ENCODE measurements at places on chromosomes 2 and 18. TPM values are rescaled to one million over a fixed set of nuclear protein-coding genes. Genes with fewer than 3 reads are reported as not detected.
A peak's percentile ranks its signal among the peaks of the same experiment; 100 is the strongest.

Gene CDH7
- total RNA-seq, result 2.0 TPM

Gene RUFY4
- total RNA-seq, result 0.04 TPM

Gene CELF4
- 2.6 TPM for total RNA-seq

Gene TCF7L1
- total RNA-seq, result 42.4 TPM

Gene C2orf80
- not detected for total RNA-seq

- no peak overlapping the region for H3K4me3 ChIP-seq
- H3K4me1 ChIP-seq, result no peaks in the 10 kb centered on the region
- DNase-seq, result no peak
Observed at GRCh38 chr2:180291060-180291459, 284.0 kb upstream of the CWC22 start.

GRCh38 chr2:54497763-54498680 lies 41.9 kb downstream of the SPTBN1 start:
- peak overlapping the region; percentile 33 for H3K27ac ChIP-seq
- H3K27me3 ChIP-seq, result no peaks in the 10 kb centered on the region
- peaks cover 30% of the 10 kb centered on the region for H3K4me1 ChIP-seq
- no peaks in the 10 kb centered on the region for H3K36me3 ChIP-seq
- no peak overlapping the region for H3K4me3 ChIP-seq
- peak; percentile 68 for DNase-seq

GRCh38 chr2:129748653-129749052 lies 230.8 kb upstream of the RAB6C start:
- H3K27ac ChIP-seq, result no peak overlapping the region
- no peaks in the 10 kb centered on the region for H3K4me1 ChIP-seq
- no peaks in the 10 kb centered on the region for H3K36me3 ChIP-seq
- H3K27me3 ChIP-seq, result no peaks in the 10 kb centered on the region
- peak; percentile 66 for DNase-seq
- H3K4me3 ChIP-seq, result no peak overlapping the region

- peaks cover 63% of the 10 kb centered on the region for H3K27me3 ChIP-seq
- no peaks in the 10 kb centered on the region for H3K36me3 ChIP-seq
- peak; percentile 81 for DNase-seq
- H3K4me3 ChIP-seq, result peak overlapping the region; percentile 83
- H3K4me1 ChIP-seq, result peaks cover 49% of the 10 kb centered on the region
Observed at GRCh38 chr2:156333951-156334495, 1.5 kb upstream of the NR4A2 start.

DNA sequence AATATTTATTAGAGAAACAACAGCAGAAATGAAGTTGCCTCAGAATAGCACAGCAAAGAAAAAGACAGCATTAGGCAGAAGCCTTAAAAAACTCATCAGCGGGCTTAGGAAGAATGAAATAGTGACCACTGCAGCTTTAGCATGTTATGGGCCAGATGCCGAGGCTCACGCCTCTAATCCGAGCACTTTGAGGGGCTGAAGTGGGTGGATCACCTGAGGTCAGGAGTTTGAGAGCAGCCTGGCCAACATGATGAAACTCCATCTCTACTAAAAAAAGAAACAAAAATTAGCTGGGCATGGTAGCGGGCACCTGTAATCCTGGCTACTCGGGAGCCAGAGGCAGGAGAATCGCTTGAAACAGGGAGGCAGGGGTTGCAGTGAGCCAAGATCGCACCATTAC lies 32.4 kb downstream of the AP1S3 start:
- H3K27ac ChIP-seq, result no peak overlapping the region
- H3K27me3 ChIP-seq, result no peaks in the 10 kb centered on the region
- H3K36me3 ChIP-seq, result no peaks in the 10 kb centered on the region
- H3K4me3 ChIP-seq, result no peak overlapping the region
- DNase-seq, result no peak

DNA sequence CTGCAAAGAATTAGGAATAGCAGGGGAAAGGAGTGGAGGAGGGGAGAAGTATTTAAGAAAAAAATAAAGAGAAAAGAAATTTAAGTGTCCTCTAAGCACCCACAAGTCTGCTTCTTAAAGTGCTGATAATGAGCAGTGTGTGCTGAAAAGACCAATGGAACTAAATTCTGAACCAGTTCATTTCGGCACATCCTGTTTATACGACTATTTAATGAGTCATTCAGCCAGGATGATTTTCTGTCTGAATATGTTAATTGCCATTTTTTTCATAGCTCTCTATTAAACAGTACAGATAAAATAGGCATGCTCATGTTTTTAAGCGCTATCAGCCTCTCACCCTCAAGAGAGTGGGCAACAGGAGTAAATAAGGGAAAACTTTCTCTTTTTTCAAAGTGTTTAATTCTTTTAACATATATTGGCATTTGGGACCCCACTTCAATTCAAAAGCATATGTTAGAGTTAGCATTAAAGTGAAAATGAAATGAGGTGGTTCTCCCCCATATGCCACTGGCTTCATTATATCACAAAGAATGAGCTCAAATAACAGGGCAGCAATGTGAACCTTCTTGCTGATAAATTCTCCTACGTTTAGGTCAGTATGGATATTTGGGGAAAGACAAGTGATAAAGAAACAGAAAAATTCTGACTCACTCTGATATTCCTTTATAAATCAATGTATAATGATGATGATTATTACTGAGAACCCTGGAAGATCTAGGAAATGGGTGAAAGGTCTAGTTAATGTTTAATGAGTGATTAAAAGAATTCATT lies 87.5 kb downstream of the TCF4 start:
- peaks cover 58% of the 10 kb centered on the region for H3K4me1 ChIP-seq
- peak overlapping the region; percentile 26 for H3K4me3 ChIP-seq
- no peak for DNase-seq
- no peaks in the 10 kb centered on the region for H3K27me3 ChIP-seq
- H3K36me3 ChIP-seq, result no peaks in the 10 kb centered on the region
- no peak overlapping the region for H3K27ac ChIP-seq

- no peak overlapping the region for H3K4me3 ChIP-seq
- no peak for DNase-seq
- no peak overlapping the region for H3K27ac ChIP-seq
- no peaks in the 10 kb centered on the region for H3K27me3 ChIP-seq
- no peaks in the 10 kb centered on the region for H3K36me3 ChIP-seq
Observed at GRCh38 chr18:67662996-67663395, 146.5 kb upstream of the DSEL start.

- no peaks in the 10 kb centered on the region for H3K27me3 ChIP-seq
- H3K4me1 ChIP-seq, result peaks cover 12% of the 10 kb centered on the region
- H3K4me3 ChIP-seq, result no peak overlapping the region
Observed at GRCh38 chr18:6741232-6741663, 11.7 kb downstream of the ARHGAP28 start.

DNA sequence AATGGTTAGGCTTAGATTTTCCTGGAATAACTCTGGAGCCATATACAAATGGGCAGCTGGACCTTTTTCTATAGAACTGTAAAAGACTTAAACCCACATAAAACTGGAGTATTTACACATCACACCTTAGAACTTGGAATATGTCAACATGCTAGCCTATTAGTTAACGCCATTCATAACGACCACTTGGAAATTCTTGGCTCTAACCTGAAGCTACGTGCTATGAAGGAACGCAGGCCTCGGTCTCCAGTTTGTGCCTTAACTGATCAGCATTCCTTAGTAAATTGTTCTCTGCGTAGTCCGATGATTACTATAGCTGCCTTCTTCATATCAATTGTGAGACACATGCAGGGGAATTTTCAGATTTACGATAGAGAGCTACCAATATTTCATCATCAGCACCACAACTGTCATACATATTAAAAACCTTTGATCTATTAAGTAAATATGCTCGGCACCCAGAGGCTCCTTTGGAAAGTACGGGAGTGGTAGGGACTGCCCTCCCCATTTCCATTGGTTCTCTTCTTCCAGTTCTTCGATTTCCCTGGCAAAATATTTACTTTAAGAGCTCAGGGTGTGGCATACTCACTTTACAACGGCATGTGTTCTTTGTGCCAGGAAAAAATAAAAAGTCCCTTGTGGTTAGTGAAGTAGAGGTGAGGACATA lies 17.5 kb upstream of the CCL20 start:
- no peaks in the 10 kb centered on the region for H3K27me3 ChIP-seq
- H3K4me3 ChIP-seq, result no peak overlapping the region
- H3K4me1 ChIP-seq, result no peaks in the 10 kb centered on the region
- no peaks in the 10 kb centered on the region for H3K36me3 ChIP-seq
- DNase-seq, result no peak
- no peak overlapping the region for H3K27ac ChIP-seq

GRCh38 chr2:23681356-23682140 lies 245.4 kb downstream of the ATAD2B start:
- no peaks in the 10 kb centered on the region for H3K27me3 ChIP-seq
- no peaks in the 10 kb centered on the region for H3K36me3 ChIP-seq
- H3K4me1 ChIP-seq, result no peaks in the 10 kb centered on the region

- DNase-seq, result no peak
- H3K27me3 ChIP-seq, result no peaks in the 10 kb centered on the region
- H3K4me3 ChIP-seq, result no peak overlapping the region
Observed at GRCh38 chr2:4073026-4073569, 369.7 kb downstream of the DCDC2C start.

Measured in GM23338 (cell line).